ENCODE measurements at places on chromosomes 5 and 9.

DNA sequence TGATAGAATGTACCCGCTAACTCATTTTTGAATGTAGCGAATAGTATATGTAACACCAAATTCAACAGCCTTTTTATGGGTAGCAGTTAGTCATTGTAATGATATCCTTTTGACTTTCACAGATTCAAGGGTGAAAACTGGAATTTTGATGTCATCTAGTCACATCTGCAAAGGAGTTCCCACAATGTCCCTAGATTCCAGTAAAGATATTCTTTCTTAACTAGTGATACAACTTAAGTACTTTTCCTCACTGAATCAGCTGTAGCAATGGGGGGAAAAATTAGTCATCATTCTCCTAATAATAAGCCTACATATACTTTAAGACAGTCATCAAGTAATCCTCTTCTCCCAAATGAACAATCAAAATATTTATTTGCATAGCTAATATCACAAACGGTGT, 11.5 kb upstream of the SSBP2 start:
- no peak for DNase-seq

GRCh38 chr5:98845878-98846277, 72.4 kb downstream of the RGMB start:
- no peak for DNase-seq

DNA sequence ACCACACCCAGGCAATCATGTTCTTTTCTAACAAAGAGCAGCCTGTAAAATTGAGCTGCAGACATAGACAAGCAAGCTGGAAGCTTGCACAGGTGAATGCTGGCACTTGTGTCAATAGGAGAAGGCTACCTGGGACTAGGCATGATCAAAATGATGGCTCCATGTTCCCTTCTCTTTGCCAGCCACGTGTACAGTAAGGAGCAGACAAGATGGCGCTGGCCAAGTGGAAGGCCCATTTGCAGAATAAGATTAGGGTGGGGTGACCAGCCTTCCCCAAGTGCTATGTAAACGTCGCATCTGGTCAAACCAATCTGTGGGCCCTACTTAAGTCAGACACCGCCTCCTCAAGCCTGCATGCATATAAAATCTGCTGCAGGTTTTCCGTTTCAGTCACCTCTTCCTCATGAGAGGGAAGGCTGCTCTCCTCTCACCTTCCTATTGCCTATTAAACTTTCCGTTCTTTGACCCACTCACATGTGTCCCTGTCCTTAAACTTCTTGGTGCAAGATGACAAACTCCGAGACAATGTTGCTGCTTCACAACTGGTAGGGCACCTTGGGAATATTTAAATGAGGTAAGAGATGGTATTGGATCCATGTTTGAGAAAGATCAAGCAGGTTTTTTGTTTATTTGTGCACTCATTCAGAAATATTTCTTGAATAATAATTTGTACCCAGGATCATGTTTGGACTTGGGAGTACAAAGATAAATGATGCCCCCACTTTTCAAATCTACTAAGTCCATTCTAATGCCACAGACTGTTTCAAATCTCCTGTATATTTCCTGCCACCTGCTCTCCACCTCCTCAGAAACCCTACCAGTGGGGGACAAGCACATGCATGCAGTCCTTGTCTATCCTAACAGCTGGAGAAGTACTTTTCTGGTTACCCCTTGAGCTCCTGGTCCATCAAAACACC, 30.7 kb upstream of the TGFBR1 start:
- DNase-seq = no peak

GRCh38 chr5:149932445-149933350, 11.9 kb downstream of the PDE6A start:
- DNase-seq = no peak

DNA sequence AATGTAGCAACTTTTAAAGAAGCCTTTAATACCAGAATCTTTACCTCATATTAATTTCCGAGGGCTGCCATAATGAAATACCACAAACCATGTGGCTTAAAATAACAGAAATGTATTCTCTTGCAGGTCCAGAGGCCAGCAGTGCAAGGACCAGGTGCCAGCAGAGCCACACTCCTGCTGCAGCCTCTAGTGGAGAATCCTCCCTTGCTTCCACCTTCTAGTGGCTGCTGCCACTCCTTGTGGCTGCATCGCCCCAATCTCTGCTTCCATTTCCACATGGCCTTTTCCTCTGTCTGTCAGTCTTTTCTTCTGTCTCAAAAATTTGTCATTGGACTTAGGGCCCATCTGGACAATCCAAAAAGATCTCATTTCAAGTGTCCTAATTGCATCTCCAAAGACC, 401.5 kb downstream of the EFNA5 start:
- DNase-seq = no peak

DNA sequence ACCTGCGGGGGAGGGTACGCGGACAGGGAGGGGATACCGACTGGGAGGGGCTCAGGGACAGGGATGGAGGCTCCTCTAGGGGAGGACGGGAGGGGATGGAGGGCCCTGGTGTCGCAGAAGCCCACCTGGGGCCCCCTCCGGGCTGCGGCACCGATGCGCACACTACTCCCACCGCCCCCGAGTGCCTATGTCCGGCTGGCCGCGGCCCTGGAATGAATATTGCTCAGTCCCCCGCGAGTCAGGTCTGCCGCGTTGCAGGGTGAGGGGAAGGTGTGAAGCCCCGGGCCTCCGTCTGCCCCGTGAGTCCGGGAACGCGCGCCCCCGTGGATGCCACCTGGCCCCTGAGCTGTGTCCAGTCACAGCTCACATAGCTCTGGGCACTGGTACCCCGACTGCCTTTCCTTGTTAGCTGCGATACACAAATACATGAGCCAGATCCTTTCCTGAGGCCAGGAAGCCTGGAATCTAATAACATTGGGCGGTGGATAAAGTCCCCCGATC, 44.5 kb upstream of the PRSS3 start:
- DNase-seq = no peak

DNA sequence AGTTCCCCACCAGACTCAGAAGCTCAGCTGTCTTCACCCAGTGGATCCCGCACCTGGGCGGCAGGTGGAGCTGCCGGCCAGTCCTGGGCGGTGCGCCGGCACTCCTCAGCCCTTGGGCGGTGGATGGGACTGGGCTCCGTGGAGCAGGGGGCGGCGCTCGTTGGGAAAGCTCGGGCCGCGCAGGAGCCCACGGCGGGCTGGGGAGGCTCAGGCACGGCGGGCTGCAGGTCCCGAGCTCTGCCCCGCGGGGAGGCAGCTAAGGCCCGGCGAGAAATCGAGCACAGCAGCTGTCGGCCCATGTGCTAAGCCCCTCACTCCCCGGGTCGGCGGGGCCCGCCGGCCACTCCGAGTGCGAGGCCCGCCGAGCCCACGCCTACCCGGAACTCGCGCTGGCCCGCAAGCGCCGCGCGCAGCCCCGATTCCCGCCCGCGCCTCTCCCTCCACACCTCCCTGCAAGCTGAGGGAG, 560.0 kb downstream of the BRINP1 start:
- no peak for DNase-seq

- no peak for DNase-seq
Measured at GRCh38 chr9:125650271-125650737, 56.7 kb downstream of the MAPKAP1 start.

GRCh38 chr5:159802661-159803060, 113.6 kb upstream of the ADRA1B start:
- DNase-seq = no peak

DNA sequence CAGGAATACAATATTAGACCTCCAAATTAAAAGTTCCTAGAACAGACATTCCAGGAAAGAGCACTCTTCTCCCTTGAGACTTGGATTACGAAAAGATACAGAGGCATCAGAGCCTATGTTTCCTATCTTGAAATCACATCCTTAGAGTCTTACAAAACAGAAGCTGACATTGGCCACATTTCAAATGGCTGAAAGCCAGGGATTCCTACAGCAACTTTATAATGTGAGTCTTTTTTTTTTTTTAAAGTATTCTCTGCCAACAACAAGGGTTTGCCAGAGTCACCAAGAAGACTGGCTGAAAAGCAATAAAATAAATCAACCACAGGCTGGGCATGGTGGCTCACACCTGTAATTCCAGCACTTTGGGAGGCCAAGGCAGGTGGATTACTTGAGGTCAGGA, 63.1 kb downstream of the TRPM6 start:
- DNase-seq = no peak

- DNase-seq = no peak
Measured at GRCh38 chr9:107177857-107178256, 105.2 kb upstream of the RAD23B start.

DNA sequence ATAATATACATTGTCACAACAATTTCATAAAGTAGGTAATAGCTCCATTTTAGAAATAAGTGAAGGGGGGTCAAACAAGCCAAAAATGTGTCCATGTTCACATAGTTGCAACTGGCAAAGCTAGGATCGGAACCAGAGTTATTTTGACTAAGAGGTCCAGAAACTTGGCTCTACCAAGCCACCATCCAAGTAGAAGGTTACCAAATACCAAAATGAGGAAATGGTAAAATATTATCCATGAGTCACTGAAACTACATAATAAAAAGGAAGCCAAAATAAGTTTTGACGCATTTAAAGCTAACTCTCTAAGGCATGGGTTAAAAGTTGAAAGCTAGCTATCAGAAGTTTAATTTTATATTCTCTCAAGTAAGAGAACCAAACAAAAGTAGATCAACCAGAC, 886.9 kb upstream of the DMAC1 start:
- DNase-seq = no peak

DNA sequence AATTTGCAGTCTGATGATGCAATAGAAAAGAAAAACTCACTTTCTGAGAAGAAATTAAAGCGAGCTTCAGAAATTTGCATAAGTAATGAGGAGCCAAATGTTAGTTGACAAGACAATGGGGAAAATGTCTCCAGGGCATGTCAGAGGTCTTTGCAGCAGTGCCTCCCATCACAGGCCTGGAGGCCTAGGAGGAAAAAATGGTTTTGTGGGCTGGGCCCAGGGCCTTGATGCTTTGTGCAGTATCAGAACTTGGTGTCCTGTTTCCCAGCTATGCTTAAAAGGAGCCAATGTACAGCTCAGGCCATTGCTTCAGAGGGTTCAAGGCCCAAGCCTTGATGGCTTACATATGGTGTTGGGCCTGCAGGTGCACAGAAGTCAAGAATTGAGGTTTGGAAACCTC, 298.4 kb downstream of the SMARCA2 start:
- DNase-seq = no peak

DNA sequence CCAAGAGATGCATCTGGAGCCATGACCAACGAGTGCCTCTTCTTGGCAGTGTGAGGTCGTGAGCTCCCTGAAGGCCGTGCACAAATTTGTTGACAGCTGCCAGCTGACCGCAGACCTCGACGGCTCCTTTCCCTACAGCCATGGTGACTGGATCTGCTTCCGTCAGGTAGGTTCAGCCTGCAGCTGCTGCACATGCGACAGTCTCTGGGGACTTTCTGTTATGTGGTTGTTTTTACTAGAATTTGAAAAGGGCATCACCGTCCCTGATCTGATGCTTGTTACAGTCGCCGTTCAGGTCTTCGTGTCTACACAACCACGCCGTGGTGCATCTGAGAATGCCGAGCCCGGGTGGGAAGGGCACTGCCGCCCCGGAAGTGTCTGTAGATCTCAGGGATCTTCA, 36.5 kb upstream of the LRRC14B start:
- no peak for DNase-seq

GRCh38 chr9:134413890-134414623, 87.8 kb downstream of the RXRA start:
- no peak for DNase-seq

- no peak for DNase-seq
Measured at GRCh38 chr9:20658677-20659473, 25.2 kb upstream of the FOCAD start.

DNA sequence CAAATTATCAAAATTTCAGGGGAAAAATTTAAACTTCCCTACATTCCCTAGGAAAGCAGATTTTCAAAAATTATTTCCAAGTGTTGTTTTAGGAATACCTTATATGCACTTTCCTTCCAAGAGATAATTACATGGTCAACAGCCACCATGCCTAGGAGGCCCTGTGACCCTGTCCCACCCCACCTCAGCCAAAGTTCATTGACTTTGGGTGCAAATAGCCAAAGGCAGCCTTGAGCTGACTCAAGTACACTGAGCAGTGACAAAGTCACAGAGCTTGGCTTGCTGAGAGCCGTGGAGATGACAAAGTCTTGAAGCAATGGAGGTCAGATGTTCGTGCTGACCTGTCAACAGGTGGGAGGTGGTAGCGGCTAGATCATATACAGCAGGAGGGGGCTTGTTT, 24.3 kb upstream of the FBP1 start:
- no peak for DNase-seq

DNA sequence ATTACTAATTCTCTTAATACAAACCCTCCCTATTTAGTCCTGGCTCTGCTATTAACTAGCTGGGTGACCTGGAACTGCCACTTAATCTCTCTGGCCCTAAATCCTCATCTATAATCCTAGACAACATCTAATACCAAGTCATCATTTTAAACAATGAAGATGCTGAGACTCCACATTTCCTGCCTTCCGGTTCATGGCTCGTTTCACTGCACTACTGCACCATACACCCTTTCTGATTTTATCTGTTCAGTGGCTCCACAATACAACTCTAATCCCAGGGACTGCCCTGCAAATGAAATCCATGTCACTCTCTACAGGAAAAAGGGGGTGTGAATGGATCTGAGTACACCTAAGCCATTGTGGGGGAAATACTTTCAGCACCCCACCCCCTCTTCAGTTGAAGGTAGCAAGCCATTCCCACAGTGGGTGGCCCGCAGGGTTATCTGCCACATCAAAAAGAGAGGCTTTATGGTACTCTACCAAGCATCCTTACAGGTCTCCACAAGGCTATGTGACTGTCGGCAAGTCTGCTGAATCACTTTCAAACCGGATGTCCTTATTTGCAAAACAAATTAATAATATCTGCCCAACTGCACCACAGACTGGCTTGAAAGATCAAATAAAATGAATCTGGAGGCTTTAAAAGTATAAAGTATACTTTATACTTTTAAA, 89.5 kb downstream of the EPB41L4A start:
- no peak for DNase-seq

DNA sequence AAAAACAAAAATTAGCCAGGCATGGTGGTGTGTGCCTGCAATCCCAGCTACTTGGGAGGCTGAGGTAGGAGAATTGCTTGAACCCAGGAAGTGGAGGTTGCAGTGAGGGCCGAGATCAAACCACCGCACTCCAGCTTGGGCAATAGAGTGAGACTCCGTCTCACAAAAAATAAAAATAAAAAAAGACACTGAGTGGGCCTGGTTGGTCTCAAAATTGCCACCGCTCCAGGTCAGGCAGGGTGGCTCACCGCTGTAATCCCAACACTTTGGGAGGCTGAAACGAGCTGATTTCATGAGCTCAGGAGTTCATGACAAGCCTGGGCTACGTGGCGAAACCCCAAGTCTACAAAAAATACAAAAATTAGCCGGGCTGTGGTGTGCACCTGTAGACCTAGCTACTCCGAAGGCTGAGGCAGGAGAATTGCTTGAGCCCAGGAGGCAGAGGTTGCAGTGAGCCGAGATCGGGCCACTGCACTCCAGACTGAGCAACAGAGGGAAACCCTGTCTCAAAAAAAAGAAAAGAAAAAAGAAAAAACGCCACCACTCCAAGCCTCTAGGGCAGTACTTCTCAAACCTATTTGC, 1.8 kb downstream of the STK10 start:
- DNase-seq = no peak
